ENCODE measurements at places on chromosomes 5 and 9. TPM values are rescaled to one million over a fixed set of nuclear protein-coding genes. Genes with fewer than 3 reads are reported as not detected.

The C8G gene
- not detected for total RNA-seq

- no peak for DNase-seq
Measured at GRCh38 chr5:147240266-147240985, 5.6 kb downstream of the STK32A start.

DNA sequence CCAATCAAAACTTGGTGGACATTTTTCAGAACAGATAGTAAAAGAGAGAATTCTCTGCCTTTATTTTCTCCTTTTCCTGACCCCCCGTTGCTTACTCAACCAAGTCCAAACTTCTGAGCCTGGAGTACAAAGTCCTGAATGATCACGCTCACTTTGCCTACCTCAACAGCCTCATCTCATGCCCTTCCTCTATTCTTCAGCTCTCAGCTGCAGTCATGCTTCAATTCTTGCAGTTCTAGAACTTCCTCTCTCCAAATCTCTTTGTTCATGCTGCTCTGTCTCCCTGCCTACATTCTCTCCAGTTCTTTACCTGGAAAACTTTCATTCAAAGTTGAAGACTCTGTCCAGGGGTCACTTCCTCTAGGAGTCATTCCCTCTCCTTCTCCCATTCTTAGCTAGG is 398.5 kb upstream of the SLC24A2 start:
- DNase-seq: no peak

DNA sequence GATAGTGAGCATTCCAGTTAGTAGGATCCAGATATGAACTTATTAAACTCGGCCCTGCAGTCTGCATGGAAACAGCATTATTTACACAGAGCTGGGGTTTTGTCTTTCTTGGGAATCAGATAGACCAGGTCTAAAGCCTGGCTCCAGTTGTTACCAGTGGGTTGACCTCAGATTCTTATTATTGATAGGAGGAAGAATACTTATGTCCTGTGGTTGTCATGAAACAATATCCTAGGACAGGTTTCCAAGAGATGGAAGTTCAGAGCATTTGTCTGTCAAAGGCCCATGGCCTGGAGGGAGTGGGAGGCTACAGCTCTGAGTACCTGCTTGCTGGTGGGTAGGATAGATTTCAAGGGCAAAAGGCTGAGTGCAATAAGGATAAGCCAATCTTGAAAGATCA is 129.2 kb downstream of the BOD1 start:
- DNase-seq: no peak

GRCh38 chr5:123805300-123805699 is 293.3 kb downstream of the CSNK1G3 start:
- DNase-seq: no peak

All from occipital lobe (tissue), 3 donors.